ENCODE measurements at places on chromosomes 12 and 14.

DNA sequence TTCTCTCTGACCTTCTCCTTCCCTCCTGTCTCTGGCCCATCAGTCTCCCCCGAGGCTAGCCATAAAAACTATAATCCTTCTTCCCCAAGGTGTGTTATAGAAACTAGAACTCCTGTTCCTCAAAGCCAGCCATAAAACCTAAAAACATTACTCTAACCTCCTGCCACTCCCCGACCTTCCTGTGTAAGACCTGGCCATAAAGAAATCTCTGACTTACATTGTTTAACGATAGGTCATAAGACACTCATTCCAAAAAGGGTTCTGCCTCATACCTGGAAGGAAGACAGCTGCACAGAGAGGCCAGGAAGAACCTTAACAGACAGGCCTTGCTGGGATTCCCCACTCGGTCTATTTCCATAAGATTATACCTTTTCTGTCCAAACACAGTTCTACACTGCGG is 70.9 kb upstream of the EEA1 start:
- no peak for DNase-seq

DNA sequence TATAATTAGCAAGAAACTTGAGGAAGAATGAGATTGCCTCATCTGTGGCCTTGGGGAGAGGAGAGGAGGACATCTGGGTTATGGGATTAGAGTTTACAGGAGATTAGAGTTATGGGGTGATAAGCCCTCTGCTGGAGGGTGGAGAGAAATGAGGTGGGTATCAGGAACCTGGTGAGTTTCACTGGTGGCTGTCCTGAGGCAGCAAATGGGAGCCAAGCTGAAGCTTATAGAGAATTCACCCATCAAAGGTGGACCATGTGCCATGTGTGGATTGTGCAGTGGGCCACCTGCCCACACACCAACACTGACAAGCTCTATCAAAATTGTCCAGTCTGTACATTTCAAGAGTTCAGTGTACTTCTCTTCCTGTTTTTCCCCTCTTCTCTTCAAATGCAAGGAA is 135.3 kb downstream of the AEBP2 start:
- no peak for DNase-seq

DNA sequence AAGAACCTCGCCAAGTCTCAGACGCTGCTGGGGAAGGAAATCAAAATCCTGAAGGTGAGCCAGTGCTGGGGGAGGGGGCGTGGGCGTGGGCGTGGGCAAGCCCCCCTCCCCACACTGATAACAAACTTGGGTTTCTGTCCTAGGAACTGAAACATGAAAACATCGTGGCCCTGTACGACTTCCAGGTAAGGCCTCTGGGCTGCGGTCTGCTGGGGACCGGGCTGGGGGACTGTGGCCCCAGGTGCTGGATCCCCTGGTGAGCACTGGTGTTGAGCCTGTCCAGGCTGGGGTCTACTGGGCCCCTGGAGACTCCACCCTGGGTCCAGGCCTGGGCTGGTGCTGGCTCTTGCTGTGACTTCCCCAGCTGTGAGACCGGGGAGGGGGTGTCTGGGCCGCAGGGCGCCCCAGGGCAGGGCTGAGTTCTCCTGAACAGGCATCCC is 1.2 kb downstream of the ULK1 start:
- no peak for DNase-seq

- no peak for DNase-seq
Measured at GRCh38 chr14:105356927-105357326, 41.4 kb upstream of the TEX22 start.

GRCh38 chr12:96020314-96021003 is 14.9 kb downstream of the LTA4H start:
- DNase-seq, result no peak

DNA sequence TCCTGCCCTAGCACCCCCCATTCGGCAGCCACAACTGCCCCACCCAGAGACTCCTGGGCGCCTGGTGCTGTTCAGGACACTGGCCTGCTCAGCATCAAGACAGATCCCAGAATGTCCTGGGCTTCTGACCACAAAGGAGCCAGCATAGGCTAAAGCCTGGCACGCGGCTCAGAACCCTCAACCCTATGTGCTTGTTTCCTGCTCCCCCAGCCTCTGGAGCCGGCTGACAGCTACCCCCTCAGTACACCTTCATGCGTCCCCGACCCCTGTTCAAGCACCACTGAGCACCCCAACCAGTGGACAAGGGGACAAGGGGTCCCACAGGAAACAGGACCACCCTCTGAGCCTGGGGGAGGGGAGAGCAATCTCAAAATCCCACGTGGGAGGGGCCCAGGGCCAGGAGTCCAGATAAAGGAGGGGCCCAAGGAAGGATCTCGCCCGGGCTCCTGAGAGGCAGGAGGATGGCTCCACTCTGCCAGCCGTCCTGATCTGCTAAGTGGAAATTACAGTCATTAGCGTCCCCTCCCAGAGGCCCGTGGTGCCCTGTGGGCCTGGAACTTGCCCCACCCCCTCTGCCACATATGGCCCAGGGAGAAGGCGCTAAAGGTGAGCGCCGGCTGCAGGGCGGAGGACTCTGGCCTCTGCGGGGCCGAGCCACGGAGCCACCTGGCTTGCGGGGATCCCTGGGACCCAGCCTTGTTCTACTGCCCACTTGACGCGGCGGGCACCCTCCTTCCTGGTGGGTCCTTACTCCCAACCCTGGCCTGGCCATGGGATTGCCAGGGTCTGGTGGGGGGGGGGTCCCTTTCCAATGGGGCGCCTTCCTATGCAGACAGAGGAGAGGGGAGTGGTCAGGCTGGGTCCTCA is 27.2 kb upstream of the GPR132 start:
- DNase-seq, result no peak

DNA sequence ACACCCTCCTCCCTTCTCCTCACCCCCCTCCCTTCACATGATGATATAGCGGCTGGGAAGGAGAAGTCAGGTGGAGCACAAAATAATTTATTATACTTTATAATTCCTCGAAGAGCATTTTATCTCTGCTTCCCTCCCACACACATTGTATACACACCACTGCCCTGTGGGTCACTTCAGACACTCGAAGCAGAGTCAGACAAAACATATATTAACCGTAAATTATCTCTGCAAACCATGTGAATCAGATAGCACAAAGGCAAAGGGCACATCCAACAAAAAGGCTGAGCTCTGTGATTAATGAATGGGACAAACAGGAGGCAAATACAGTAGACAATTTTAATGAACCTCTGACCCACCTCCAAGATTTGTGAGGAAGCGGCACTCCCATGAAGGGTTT is 450.7 kb downstream of the GALC start:
- no peak for DNase-seq

GRCh38 chr14:35295845-35296161 is 3.6 kb downstream of the PSMA6 start:
- no peak for DNase-seq

DNA sequence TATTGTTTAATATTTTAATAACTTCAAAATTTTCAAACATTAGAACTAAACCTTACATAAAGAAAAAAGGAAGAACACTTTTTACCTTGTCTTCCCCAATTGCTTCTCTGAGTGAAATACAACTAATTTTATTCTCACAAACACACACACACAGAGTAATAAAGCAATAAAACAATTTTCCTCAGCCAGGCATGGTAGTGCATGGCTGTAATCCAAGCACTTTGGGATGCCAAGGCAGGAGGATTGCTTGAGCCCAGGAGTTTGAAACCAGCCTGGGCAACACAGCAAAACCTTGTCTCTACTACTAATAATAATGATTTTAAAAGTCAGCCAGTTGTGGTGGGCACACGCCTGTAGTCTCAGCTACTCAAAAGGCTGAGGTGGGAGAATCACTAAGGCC is 13.1 kb downstream of the PPP1R12A start:
- no peak for DNase-seq

GRCh38 chr12:127272864-127273263 is 994.1 kb upstream of the TMEM132C start:
- no peak for DNase-seq

GRCh38 chr12:90170740-90171139 is 462.1 kb upstream of the ATP2B1 start:
- no peak for DNase-seq

- DNase-seq, result no peak
Measured at GRCh38 chr12:8036346-8036745, 3.8 kb downstream of the FOXJ2 start.

GRCh38 chr14:96826818-96827217 is 29.6 kb downstream of the VRK1 start:
- DNase-seq, result no peak

DNA sequence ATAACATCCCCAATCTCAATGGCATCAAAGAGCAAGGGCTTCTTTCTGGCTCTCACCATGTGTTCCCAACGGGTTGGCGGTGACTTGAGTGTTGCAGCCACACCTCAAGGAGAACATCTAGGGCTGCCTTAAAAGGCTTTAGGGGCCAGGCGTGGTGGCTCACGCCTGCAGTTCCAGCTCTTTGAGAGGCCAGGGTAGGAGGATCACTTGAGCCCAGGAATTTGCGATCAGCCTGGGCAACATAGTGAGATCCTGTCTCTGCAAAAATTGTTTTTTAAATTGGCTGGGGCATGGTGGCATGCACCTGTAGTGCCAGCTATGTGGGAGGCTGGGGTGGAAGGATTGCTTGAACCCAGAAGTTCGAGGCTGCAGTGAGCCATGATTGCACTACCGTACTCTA is 14.9 kb downstream of the RFLNA start:
- DNase-seq, result no peak

- no peak for DNase-seq
Measured at GRCh38 chr12:111413442-111414086, 7.8 kb downstream of the SH2B3 start.

- DNase-seq, result no peak
Measured at GRCh38 chr12:84738481-84738972, 174.1 kb downstream of the SLC6A15 start.

All from GM19239 (cell line).